Stimulated activated CD4-positive, alpha-beta T cell treated with anti-CD3 and anti-CD28 coated beads, Interleukin-2, amount 100 ng/mL, for 4 hours (primary cell): ENCODE measurements at places on chromosomes 16 and 17.
A peak's percentile ranks its signal among the peaks of the same experiment; 100 is the strongest.

- no peak for DNase-seq
Observed at GRCh38 chr17:56480501-56480900, 113.0 kb upstream of the NOG start.

- no peak for DNase-seq
Observed at GRCh38 chr17:80795754-80796153, 195.9 kb upstream of the CHMP6 start.

DNA sequence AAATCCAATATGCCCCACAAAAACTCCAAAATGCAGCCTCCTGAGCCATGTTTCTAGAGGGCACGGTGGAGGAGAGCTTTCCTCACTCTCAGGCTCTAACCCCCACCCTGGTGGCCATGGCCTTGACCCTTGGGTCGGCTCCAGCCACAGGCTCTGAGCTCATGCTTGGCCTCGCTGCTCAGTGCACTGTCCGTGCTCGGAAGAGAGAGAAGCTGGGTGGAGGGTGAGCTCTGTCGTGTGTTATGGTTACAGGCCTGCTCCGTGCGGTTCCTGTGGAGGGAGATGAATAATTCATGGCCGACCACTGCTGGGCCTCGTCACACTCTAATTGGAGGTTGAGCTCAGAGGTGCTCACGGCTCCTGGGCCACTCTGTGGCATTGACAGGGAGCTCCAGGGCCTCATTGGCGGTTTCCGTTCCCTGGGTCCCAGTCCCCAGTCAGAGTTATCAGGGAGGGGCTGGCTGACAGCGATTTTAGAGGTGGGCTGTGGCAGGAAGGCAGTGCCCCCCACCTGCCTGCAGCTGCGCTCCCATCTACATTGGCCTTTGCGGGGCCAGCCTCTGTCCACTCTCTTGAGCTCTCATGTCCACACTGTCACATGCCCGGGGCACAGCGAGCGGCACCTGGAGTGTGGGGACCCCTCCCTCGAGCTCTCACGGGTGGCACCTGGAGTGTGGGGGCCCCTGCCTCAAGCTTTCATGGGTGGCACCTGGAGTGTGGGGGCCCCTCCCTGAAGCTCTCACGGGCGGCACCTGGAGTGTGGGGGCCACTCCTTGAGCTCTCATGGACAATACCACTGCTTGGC is 24.9 kb downstream of the ACSF3 start:
- DNase-seq, result no peak

GRCh38 chr17:48442819-48443218 is 12.8 kb upstream of the SKAP1 start:
- DNase-seq, result no peak

DNA sequence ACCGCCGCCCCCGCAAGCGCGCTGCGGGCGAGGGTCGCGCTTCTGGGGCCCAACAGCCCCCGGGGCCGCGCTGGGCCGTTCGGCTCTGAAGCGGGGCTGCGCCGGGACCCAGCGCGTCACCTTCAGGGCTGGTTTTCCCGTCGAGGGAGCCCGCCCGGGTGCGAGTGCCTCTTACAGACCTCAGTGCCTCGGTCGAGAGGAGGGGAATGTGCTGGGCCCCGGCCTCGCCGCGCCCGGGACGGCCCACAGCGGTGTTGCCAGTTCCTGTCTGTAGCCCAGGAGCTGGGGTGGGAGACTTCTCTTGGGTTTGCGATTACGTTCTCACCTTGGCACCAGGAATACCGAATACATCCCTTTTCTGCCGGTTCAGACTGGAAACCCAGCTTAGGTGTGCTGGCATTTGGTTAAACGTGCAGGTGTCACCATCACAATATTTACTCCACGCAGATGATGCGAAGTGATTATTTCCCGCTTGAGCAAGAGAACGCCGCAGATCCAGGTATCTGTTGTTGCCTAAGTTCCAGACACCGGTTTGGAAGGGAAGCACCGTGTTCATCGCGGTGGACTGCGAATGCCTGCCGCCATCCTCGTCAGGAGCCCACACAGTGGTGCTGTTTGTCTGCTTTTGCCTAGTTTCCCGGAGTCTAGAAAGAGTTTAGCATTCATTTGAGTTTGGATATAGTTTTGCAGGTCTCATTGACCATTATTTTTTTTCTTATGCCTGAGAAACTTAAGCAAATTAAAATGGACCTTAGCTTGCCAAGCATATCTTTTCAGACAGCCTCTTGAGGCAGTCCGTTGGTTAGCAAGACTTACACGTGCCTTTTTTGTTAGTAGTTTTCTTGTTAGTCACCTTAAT is 914 bp downstream of the MAP1LC3B start:
- no peak for DNase-seq

GRCh38 chr17:40541873-40542557 is 23.3 kb downstream of the CCR7 start:
- no peak for DNase-seq

DNA sequence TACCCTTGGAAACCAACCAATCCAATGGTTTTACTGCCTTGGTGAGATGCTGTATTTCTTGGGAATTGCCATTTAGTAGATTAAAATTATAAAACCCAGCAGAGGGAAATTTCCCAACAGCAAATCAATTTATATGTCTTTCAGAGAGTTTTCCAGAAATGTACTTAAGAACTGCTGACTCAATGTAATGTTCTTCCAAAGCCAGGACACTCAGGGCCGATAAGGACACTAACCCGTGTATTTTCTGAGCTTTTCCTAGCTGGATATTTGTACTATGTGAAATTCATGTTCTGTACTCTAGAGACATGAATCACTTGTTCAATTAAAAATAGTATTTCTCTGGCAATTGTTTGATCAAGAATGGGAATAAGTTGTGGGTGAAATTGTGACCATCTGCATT is 121.4 kb downstream of the KCNJ2 start:
- DNase-seq, result no peak

GRCh38 chr17:16135461-16135860 is 79.9 kb downstream of the NCOR1 start:
- no peak for DNase-seq

DNA sequence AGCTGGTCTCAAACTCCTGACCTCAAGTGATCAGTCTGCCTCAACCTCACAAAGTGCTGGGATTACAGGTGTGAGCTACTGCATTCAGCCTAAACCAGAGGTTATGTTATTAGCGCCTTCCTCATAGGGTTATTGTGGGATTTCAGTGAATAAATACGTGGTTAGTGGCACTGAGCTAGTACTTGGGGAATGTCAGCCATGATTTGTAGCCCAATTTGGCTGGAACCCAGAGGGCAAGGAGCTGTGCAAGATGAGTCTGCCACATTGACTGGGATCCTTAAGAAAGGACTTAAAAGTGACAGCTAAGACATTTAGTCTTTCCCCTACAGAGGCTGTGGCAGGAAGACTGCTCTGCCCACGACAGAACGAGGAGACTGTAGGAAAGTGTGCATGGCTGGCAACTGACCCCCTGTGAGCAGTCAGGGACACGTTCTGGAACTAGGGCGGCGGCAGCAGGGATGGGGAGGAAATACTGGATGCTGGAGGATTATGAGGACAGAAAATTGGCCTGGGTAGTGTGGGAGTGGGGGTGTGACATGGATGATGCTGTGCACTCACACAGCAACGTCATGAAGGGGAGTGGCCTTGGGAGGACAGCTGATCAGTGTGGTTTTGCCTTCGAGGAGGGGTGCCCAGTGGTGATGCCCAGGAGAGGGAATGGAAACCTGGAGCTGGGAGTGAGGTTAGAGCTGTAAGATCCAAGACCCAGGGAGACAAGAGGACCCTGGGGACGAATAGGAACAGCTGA is 14.6 kb downstream of the ATP5PD start:
- peak; percentile 49 for DNase-seq

DNA sequence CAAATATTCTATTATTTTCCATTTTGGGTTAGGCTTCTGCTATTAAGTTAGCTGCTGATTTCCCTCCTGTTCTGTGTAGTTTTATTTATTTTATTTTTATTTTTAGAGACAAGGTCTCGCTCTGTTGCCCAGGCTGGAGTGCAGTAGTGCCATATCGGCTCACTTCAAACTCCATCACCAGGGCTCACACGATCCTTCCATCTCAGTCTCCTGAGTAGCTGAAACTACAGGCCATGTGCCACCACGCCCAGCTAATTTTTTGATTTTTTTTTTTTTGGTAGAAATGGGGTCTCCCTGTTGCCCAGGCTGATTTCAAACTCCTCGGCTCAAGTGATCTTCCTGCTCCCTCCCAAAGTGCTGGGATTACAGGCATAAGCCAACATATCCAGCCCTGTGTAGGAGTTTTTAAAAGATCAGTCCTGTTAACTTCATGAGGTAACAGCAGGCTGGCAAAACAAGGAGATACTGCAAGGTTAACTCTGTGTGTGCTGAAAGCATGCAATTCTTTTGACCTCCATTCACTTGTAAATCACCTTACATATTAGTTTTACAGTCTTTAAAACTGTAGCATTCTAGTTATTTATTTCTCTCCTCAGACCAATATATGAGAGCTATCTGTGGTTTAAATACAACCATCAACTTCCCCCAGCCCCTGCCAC is 63.2 kb downstream of the SSH2 start:
- no peak for DNase-seq

GRCh38 chr17:5563456-5563855 is 20.9 kb downstream of the NLRP1 start:
- DNase-seq, result no peak

DNA sequence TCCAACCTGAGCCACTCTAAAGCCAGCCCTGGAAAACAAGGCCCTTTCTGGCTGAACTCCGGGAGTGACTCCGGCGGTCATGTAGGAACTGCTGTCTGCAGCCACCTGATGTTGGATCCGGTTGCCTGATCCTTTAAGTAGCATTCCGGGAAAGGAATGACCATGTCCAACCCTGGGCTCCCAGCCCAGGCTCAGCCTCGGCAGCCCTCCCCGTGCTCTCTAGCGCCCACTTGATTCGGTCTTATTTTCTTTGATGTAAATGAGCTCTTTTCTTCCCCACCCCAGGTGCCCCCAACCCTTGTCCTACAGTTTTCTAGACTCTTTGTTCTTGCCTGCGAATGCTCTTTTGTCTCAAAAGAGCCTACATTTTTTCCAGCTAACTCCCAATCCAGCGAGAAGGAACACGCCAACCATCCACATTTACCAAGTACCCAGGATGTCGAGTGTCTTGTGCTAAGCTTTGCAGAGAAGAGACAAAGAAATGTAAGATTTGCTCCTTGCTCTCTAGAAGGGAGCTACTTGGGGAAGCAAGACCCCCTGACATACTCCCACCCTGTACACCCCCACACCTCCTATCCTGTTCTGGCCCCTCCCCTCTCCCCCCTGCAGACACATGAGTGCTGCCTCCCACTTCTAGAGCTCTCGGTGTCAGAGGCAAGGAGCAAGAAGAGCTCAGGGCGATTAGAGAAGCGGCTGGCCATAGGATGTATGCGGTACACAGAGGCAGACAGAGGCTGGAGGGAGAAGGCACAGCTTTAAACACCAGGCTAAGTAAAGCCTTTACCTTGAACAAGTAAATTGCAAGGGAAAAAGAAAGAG is 53.8 kb downstream of the COG7 start:
- DNase-seq, result no peak

DNA sequence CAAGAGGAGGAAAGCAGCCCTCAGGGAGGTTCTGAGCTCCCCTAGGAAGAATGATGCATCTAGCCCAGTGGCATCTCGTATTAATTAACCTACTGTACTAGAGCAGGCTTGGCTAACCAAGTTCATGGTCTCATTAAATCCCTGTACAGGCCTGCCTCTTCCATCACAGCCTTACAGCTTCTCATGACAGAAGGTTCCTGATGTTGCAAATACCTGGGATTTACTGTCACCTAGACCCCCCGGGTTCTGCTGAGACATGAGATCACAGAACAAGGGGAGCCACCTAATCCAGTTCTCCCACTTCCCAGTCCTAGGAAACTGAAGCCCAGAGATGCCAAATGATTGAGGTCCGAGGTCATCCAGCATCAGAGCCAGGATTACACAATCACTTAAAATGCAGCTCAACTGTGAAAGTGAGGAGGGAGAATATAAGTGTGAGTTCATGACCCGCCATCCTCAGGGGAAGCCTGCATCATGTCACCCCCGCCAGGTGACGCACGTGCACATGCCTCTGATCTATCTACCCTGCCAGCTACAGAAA is 23.9 kb downstream of the ACLY start:
- no peak for DNase-seq

- peak; percentile 13 for DNase-seq
Observed at GRCh38 chr17:75181608-75182318, 996 bp downstream of the SUMO2 start.

- DNase-seq, result no peak
Observed at GRCh38 chr16:3026609-3027488, 3.0 kb downstream of the THOC6 start.

DNA sequence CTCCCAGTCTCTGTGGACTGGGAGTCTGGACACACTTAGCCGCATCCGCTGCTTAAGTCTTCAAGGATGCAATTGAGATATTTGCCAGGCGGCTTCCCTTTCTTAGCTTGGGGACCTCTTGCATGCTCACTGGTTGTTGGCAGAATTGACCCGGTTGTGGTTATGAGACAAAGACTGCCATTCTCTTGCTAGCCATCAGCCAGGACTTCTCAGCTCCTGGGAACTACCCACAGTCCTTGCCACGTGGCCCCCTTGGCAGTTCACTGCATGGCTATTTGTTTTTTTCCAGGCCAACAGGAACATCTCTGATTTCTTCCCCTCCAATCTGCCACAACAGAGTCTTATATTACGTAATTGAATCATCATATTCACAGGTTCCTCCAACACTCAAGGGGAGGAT is 25.5 kb downstream of the CACNG4 start:
- DNase-seq, result no peak

GRCh38 chr16:21167360-21167759 is 8.9 kb downstream of the LDAF1 start:
- no peak for DNase-seq

GRCh38 chr17:37016780-37017179 is 68.0 kb downstream of the AATF start:
- DNase-seq, result no peak

- no peak for DNase-seq
Observed at GRCh38 chr16:63361032-63361624, 1324.9 kb upstream of the CDH8 start.

GRCh38 chr16:31703526-31704128 is 170.0 kb upstream of the ZNF267 start:
- no peak for DNase-seq

GRCh38 chr16:81137754-81138153 is 41.6 kb upstream of the GCSH start:
- DNase-seq, result no peak

DNA sequence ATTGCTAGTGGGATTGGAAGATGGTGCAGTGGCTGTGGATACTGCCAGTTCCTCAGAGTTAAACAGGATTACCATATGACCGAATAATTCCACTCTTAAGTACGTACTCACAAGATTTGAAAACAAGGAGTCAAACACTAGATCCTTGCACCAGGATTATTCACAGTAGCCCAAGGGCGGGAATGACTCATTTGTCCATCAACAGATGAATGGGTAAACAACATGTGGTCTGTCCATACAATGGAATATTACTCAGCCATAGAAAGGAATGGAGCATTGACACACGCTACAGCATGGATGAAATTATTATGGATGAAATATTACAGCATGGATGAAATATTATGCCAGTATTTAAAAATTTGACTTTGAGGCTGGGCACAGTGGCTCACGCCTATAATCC is 9.1 kb upstream of the MAPK8IP3 start:
- DNase-seq, result no peak
